ENCODE measurements at places on chromosomes 3 and 15.
A peak's percentile ranks its signal among the peaks of the same experiment; 100 is the strongest.

DNA sequence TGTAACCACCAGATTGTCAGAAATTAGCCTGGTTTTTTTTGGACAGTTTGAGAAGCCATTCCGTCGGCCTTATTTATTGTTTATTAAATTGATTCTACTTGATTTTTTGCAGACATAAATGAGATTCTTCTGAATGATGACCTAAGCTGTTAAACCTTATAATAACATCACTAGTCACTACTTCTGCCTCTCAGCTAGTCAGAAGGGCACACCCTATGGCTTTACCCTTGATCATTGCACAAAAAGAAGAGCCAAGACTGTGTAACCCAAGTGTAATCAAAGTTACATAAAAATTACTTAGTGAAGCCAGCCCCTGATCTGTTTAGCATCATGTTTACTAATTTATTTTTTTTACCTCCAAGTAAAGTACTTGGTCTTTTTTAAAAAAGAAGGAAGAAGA is 64.3 kb downstream of the CHL1 start:
- DNase-seq: no peak

- DNase-seq: peak; percentile 55
Measured at GRCh38 chr3:49470714-49471420, 800 bp downstream of the DAG1 start.

DNA sequence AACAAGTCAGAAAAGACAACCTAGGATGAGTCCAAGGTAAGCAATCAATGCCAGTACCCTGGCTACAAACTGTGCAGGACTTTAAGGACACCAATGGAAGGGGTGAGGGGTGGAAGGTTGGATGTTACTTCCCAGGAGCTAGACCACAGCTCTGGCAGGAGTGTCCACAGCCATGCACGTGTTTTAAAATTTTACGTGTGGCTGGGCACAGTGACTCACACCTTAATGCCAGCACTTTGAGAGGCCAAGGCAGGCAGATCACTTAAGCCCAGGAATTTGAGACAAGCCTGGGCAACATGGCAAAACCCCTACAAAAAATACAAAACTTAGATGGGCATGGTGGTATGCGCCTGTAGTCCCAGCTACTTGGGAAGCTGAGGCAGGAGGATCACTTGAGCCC is 14.7 kb upstream of the HDC start:
- no peak for DNase-seq

DNA sequence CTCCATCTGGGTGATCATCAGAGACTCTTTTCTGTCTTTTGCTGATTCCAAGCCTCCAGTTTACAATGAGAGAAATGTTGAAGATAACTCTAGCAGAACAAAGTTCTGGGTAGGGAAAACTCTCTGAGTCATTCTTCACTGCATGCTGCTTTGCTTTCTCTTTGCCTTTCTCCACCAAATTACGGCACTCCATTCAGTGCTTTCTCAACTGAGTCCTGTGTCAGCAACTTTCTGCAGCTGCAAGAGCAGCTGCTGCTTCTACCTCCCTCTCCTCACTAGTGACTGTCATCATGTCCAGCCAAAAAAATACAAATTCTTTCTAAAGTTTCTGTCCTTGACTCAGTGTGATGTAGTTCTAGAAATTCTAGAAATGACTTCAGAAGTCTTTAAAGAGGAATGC is 953.8 kb downstream of the IGSF11 start:
- DNase-seq: peak; percentile 25

GRCh38 chr3:183775781-183776180 is 49.6 kb downstream of the MAP6D1 start:
- no peak for DNase-seq

DNA sequence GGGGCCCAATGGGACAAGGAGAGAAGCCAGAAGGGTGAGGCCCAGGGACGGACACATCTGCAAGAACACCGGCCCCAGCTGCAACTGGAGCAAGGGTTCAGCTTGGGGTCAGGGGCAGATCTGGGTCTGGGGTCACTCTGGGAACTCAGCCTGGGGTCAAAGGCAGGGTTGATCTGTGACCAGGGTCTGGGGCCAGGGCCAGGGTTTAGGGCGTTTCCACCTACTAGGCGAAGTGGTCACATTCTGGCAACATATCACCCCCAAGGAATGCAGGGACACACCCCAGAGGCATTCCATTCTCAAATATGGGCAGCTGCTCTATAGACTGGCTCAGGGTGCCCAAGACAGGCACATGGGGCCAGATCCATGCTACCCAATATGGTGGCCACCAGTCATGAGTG is 9.0 kb downstream of the UROC1 start:
- DNase-seq: no peak

GRCh38 chr15:81848701-81849100 is 197.1 kb downstream of the MEX3B start:
- no peak for DNase-seq

DNA sequence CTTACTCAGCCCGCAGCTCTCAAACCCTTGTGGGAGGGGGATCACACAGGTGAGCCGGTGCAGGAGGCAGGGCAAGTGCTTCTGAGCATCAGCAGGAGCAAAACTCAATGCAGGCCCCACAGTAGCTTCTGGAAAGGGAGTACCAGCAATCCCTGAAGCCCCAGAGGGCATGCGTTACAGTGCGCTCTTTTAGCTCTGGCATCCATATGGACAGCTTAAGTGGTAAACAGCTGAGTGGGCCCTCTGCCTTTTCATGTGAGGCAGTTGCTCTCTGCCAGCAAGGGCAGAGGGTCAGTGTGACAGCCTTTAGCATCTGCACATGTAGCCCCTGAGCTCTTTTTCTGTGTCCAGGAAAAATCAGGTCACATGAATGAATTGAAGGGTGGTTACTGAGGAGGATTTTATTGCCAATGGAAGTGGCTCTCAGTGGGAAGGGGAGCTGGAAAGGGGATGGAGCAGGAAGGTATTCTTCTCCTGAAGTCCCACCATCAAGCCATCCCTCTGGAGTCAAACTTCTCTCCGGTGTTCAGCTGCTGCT is 464.3 kb upstream of the THRB start:
- no peak for DNase-seq

DNA sequence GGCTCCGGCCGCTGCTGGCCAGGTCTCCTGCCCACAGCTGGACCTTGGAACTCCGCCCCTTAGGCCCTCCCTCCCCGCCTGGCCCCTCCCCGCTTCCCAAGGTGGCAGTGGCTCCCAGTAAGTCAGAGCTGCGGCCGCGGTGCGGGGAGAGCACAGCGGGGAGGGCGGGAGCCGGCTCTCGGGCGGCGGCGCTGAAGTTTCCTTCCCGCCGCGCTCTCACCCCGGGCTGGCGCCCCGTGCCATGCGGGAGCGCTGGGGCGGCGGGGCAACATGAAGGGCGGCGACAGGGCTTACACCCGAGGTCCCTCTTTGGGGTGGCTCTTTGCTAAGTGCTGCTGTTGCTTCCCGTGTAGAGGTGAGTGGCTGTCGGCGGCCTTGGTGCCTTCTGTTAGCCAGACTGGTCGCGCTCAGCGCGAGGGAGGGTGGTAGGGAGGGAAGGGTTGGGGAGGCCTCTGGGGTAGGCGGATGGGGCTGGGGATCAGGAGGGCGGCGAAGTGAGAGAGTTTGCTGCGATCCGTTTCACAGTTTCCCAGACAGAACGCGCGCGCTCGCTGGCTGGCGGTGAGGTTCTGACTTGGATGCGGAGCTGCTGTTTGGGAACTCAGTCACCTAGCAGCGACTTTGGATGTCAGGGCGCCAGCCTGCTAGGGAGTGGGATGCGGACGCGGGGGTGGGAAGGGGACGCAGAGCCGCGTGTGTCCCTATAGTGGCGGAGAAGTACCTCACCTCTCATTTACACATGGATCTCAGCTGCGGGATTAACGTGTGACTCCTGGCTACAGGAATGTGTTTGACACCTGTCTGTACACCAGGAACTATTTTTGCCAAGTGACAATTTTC is 145.5 kb upstream of the UMPS start:
- DNase-seq: peak; percentile 69

GRCh38 chr3:10875914-10876313 is 59.9 kb downstream of the SLC6A11 start:
- no peak for DNase-seq

DNA sequence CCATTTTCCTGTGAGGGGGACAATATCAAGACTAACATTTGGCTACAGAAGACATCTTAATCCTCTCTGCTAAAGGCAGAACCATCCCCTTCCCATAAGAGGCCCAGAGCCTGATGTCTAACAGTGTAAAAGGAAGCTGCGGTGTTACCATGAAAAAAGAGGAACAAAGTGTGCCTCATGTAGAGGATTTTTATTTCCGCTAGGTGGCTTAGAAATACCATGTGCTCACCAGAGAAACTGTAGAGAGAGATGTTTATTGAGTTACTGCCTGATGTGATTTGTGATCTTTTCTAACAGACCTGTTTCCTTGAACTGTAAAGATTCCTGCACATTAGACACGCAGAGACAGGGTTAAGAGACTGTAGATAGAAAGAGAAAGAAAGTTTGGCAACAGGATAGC is 22.0 kb downstream of the OR5H15 start:
- peak; percentile 16 for DNase-seq

GRCh38 chr15:39393575-39394335 is 187.1 kb upstream of the THBS1 start:
- no peak for DNase-seq

DNA sequence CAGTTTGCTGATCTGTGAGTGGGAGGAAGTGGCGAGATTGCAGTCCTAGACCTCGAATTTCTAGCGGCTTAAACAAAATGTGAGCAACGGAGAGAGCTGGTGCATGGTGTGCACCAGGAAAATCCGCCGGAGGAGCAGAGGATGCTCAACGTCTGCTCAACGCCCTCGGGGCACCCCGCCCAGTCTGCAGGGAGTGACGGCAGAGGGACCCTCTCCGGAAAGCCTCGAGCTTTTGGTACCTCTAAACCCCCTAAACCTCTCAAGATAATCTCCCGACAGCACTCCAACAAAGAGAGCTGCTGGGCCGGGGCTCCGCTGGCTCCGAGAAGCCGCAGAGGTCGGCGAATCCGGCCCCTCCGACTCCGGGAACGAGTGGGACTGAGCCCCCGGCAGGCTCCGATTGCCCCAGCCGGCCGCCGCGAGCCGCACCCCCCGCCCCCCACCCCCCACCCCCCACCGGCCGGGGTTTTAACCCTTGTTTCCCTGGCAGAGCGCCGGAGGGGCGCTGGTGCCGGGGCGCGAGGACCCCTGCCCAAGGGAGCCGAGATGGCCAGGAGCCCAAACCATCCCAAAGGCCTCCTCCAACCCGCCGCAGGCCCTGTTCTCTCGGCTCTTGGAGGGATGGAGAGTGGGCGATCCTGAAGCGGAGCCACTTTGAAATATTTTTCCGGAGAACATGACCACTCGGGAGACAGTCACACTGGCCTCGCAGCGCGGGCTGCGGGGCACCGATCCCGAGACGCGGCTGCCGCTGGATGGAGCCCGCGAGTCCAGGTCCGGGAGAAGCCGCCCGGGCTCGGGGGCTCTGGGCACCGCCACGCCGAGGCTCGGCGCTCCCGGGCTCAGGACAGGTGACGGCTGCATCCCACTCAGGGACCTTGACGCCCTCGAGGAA is 1.5 kb downstream of the MEGF11 start:
- DNase-seq: peak; percentile 83

DNA sequence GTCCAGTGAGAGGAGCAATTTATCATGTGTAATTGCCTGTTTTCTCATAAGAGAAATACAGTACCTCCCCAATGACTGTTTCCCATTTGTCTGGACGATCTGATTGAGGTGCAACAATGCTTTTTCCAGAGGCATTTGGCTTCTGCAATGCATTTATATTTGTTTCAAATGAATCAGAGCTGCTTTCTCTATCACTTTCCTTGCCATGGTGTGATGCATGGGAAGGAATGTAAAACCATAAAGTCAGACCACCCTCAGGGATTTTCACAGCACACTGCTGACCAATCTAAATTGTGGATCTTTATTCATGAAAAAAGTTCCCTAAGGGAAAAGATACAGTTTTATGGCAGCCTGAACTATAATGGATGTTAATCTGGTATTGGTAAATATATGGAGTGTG is 333.0 kb downstream of the ZNF385D start:
- DNase-seq: peak; percentile 2

DNA sequence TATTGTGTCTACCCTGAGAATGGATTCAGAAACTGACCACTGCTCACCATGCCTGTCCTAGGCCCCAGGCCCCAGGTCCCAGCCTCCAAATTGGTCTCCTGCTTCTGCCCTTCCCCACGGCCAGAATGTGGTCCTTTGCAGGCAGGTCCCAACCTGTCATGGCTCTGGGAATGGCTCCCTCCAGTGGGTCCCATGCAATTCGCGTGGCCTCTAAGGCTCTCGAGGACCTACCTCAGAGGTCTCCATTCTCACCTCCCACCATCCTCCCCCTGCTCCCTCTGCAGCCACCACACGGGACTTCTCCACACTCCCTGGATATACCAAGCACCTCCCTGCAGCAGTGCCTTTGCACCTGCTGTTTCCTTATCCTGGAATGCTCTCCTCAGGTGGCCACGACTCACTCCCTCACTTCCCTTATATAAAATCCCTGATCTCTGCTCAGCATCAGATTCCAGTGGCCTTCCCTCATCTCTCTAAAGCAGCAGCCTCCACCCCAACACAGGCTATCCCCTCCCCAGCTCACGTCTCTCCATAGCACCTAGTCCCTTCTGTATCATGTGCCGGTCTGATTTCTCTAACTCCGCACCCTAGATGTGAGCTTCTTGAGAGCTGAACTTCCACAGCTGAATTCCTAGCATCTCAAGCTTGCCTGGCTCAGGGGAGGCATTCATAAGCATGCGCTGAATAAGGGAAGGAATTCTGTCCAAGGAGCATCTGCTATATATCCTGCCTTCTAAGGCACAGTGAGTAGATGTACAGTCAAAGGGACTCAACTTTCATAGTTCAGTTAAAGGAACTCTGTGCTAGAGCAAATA is 56.9 kb downstream of the ARRDC4 start:
- DNase-seq: no peak

DNA sequence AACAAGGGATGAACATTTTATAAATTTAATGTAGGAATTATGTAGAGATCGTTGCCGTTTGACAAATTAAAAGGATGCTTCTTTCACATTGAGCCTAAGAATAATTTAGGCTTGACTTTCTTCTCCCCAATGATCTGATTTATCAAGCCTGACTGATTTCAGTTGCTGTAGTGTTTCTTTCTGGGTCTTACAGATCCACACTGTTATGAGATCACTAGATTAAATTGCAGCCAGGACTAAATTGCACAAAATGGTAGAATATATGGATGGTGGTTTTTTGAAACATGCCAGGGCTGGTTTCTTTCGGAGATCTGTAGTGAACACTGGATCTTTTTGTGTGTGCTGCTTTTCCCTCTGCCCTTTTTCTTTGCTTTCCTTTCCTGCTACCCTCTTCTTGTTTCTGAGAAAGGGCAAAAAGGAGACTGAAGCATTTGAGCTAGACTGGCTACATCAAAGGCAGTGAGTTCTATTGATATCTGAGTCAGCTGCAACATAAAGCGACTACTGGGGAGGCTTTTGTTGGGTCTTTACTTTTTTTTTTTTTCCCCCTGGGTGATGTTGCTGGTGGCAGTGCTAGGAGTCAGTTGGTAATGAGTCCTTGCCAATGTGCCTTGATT is 83.0 kb downstream of the AKAP13 start:
- no peak for DNase-seq

DNA sequence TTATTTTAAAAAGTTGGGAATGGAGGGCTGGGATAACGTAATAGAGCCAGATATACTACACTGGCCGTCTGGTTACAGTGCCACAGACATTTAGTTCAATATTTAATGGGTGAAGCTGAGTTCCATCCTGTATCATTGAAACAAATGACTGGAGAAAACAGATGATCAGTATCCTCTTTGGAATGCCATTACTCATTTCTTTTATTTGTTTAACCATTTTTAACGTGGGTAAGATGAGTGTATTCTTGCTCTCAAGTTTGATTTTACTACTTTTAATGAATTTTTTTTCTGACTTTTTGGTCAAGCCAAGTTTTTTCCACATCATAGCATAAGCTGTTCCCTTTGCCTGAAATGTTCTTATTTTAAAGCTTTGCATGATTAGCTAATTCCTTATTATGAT is 53.9 kb upstream of the GRM7 start:
- no peak for DNase-seq
